GM04503 (cell line): ENCODE measurements at places on chromosomes 1 and 21.
A peak's percentile ranks its signal among the peaks of the same experiment; 100 is the strongest.

DNA sequence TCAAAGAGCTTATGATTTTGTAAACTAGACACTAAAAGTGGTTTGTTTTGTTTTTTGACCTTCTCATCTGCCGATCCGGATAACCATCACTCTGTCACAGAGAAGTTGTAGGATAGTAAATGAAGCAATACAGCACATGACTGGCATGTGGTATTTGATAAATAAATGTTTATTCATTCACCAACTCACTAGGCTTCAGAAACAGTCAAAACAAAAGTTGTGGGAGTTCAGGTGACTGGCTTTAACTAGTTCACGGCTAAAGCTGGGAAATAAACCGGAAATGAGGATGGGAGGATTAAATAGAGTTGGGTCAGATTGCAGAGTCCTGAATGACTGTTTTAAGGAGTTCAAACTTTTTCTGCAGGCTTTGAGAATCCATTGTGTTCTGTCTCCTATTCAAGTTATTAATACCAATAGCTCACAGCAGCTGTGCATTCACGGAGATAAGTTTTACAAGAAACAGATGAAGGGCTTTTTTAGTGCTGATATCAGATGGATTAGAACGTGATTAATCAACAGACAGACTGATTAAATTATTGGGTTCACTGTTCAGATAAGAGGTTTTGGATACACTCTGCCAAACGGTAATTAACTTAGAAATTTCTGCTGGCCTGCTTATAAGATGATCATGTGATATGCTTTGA, 463.3 kb downstream of the DPYD start:
- no peak for DNase-seq

DNA sequence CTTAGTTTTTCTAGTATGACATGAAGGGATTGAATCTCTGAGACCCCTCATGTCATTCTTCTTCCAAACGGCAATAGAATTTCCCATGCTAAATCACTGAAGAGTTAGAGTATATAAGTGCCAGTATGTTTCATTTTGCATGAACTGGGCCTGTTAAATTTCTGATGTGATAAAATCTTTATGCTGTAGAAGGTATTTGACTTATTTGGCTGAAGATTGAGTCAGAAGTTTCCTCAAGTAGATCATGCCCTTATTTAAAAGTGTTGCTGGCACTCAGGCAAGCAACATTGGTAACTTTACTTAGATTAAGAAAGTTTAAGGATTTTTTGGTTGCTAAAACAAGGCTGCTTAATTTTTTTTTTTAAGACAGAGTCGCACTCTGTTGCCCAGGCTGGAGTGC, 13.3 kb downstream of the ATF6 start:
- DNase-seq = no peak

DNA sequence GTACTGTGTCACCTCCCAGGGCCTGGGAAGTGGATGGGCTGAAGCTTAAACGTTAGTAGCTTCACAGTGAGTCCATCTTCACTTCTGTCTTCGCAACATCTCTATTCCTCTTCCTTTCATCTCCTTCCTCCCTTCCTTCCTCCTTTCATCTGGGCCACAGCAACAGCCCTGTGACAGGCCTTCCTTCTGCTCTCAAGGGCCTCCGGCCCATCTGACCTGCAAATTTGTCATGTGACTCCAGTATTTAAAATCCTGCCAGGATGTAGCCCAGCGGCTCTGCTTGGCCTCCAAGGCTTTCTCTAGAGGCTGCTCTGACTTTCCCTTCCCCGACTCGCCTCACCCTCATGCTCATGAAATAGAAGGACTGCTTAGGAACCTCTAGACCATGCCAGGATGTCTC, 10.9 kb upstream of the BATF3 start:
- DNase-seq = no peak

GRCh38 chr1:110114784-110115183, 2.5 kb downstream of the UBL4B start:
- DNase-seq = no peak

DNA sequence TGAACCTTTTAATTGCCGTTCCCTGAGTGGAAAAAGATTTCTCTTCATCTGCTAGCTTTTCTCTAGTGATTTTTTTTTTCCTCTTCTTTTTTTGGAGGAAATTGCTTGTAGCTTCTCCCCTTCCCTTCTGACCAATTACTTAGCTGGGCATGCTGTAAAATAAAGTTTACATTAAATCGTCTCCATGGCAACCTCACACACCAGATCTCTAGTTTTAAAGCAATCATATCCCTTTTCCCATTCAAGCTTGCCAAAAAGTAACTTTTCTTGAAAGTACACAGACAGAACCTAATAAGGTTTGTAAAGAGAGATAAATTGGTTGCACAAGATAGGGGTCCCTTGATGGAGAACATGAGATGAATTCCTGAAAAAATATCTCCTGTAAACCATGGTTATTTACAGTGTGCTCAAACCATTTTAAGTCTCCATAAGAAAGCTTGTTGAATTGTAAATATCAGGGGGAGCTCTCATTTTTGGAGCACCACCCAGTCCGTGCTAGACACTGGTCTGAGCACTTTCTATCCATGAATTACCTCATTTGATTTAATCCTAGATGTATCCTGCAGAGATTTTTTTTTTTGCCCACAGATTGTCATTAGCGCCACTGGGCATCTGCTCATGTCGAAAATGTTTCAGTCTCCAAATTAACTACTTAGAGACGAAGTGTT, 32.6 kb upstream of the HTR1D start:
- DNase-seq = no peak

DNA sequence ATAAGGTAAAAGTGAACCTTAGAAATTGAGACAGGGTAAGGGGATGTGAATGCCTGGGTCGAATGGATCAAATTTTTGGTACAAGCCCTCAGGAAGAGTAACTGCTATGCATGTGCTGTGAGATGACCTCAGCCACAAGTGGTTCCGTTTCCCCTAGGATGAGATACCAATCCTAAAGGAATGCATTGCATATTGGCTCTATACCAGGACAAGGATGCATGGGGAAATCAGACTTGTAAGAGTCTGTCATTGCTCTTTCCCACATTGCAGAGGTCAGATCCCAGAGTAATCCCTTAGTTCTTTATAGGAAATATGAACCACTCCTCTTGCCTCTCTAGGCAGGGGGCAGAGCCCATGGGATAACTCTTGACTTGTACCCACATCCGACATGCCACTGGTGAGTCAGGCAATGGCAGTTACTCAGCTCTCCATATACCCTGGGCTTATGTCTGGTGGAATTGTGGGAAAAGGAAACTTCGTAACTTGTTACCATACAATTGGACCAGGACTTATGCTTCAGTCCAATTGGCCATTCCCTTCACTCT, 428.3 kb upstream of the ZRANB2 start:
- DNase-seq = no peak

DNA sequence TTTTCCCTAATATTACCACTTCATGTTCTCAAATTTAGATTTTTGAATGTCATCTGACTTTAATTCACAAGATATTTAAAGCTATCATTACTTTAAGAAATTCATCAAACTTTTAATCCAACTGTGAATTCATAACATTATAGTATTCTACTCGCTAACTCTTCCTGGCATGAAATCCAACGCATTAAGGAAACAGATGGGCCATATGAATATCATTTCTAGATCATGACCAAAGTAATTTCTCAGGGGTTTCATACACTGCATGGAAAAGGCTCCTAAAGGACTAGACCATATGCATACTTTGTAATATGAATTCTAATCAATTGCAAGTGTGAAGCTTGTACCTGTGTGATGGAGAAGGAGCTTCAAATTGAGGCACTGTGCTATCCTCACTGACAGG, 72.4 kb downstream of the COP1 start:
- DNase-seq = no peak

DNA sequence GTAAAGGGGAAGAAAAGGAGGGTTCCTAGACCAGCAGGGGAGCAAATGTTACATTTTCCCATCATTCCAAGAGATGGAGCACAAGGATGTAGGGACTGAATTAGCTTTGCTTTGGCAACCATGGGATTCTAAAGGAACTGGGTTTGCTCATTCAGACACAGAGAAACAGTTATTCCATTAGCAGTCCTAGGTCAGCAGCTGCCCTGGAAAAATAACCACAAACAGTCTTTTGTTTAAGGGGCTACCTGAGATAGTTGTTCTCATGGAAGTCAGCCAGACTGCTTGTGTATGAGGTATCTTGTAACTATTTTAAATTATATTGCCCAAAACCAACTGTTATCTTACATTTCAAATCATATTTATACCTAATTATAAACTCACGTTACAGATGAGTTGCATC, 58.4 kb upstream of the VCAM1 start:
- DNase-seq = no peak

DNA sequence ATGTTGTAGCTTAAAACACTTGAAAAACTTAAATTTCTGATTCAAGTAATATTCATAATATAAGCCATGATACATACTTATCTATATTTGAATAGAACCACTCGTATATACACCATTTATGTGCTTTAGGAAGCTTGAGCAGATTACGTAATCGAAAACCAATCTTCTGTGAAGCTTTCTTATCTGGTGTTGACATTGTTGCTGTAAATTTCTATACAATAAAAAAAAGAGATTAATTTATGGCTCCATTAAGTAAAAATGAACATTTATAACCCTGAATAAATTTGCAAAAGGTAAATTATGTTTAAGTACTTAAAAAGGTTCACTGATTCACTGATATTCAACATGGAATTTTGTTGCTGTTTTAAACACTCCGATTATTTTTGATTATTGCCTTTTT, 21.4 kb downstream of the LIN9 start:
- no peak for DNase-seq

- no peak for DNase-seq
Observed at GRCh38 chr1:224170748-224171478, 12.1 kb upstream of the DEGS1 start.

DNA sequence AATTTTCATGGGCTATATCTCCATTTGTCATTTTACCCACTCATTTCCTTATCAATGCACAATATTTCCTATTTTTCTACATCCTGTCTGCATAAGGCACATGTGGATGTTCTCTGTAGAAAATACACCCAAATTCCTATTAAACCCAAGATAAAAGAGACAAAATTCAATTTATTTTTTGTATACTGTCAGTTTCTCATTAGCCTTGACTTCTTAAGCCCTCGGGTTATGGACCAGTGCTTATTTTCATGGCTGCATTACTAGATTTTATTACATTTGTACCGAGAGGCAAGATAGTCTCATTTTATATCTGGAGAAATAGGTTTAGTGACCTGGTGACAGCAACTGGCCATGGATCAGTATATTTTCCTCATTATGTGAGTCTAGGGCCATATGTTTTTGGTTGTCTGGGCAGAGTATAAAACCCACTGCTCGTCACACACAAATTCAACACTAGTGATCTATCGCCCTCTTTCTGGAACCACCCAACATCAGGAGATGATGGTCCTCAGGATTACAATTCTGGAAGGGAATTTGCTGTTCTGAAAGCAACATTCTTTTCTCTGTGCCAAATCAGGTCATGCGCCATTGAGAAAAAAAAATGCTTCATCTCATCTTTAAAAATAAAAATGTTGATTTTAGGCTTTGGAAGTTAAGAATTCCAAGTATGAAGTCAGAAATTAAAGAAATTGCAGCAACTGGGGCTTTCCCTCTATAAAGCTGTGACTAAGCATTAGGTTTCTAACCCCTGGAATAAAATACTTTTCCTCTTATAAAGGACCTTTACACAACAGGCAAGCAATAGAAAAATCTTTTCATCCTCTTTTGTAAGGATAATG, 81.4 kb downstream of the ASTN1 start:
- DNase-seq = peak; percentile 48

GRCh38 chr1:162541619-162542141, 19.8 kb upstream of the UAP1 start:
- DNase-seq = peak; percentile 98

DNA sequence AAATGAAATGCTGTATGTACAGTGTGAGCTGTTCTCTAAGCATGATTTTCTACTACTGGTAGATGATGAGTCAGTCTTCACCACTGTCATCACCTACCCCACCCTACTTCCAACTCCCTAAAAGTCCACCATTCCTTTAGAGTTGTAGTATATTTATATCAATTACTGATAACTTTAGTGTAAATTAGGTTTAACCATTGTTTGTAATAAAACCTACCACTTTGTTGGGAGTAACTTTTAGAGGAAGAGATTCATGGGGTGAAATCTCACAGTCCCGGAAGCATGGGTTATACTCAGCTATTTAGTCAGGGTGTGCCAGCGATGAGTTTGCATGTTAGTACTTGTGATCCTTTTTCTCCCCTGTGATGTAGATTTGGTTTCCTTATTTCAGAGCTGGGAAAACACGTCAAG, 17.1 kb downstream of the MORC3 start:
- no peak for DNase-seq
